ENCODE measurements at places on chromosomes 6 and 20.

DNA sequence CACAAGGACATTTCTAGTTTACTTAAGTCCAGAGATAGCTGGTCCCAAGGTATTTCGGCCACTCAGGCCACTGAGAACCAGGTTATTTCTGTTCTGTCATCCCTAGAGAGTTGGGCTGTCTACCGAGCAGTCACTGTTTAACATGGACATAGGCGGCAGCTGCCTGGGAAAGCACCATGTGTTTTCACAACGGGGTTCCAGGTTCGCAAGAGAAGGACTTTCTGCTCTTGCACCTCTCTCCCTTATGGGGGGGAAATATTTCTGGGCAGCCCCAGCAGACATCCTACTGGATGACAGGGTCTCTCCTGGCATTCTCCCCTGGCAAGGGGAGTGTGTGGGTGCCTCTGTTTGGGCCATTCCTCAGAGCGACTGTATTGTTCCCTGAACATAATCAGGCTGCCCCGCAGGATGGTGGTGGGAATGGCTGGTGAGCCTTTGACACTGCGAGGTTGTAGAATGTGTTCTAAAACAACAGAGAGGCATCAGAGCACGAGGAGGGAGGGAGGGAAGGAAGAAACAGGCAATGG is 64.4 kb upstream of the DUSP22 start:
- H3K4me1 ChIP-seq = peaks cover 78% of the 10 kb centered on the region
- H3K27ac ChIP-seq = no peak overlapping the region
- no peak for DNase-seq
- no peaks in the 10 kb centered on the region for H3K27me3 ChIP-seq
- no peak overlapping the region for H3K4me3 ChIP-seq

DNA sequence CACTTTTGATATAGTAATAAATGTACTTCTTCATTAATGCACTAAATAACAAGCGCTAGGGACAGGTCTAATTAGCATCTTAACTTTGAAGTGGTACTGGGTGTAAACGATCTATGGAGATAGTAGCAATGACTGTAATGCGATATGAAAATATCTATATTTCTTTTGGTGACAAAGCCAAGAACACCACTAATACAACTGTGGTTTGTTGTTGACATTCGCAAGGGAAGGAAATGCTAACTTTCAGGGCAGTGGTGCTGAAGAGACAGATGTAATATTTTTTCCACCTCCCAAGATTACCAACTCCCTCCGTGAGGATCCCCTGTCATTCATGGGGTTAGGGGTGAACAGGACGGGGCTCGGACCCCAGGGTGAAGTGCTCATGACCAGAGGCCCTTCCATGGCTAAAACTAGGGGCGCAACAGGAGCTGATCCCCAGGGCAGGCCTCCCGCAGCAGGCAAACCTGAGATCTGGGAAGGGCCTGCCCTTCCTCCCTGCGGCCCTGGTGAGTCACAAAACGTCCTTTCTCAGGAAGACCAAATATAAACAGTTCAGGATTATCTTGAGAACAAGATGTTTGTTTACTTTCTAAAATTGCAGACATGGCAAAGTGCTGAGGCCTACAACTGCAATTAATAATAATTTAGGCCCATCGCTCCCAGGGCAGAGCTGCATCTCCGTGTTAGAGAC is 65.0 kb upstream of the TOX2 start:
- DNase-seq = no peak
- H3K4me3 ChIP-seq = no peak overlapping the region
- no peaks in the 10 kb centered on the region for H3K36me3 ChIP-seq
- no peaks in the 10 kb centered on the region for H3K27me3 ChIP-seq
- no peak overlapping the region for H3K27ac ChIP-seq

DNA sequence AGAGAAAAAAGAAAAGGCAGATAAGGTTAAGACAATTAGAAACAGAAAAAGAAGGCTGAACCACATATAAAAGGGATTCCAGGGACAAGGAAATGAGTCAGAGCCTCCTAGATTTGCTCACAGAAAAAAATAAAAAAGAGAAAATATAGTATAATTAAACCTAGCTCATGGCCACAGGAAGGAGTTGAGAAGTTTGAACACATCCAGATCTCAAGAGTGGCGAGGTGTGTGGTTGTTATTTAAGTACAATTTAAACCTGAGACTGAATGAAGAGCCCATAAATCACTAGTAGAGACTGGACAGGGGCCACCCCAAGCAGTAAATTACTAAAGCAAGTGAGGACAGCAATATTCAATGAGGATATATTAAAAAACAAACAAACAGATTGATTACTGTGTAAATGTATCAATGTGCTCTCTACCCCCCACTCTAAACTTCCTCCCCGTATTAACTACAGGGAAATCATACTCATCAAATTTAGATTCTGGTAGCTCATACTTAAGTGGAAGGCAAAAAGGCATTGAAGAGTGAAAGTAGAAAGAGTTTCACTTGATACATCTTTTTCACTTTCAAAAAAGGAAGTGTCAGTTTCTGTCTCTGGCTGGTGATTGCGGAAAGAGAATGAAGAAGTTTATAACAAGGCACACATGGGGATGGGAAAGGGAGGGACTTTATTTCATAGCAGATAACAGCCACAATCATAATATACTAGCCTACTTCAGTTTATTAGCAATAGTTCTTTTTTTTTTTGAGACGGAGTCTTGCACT is 49.3 kb upstream of the SCAF8 start:
- no peak overlapping the region for H3K4me3 ChIP-seq
- H3K4me1 ChIP-seq = peaks cover 12% of the 10 kb centered on the region
- no peaks in the 10 kb centered on the region for H3K27me3 ChIP-seq
- no peak for DNase-seq
- no peaks in the 10 kb centered on the region for H3K36me3 ChIP-seq
- H3K27ac ChIP-seq = peak overlapping the region; percentile 84

- H3K4me3 ChIP-seq = no peak overlapping the region
- peaks cover 43% of the 10 kb centered on the region for H3K4me1 ChIP-seq
- H3K27ac ChIP-seq = no peak overlapping the region
- no peaks in the 10 kb centered on the region for H3K27me3 ChIP-seq
- peaks cover 5% of the 10 kb centered on the region for H3K36me3 ChIP-seq
Observed at GRCh38 chr6:2242311-2242710, 3.1 kb downstream of the GMDS start.

DNA sequence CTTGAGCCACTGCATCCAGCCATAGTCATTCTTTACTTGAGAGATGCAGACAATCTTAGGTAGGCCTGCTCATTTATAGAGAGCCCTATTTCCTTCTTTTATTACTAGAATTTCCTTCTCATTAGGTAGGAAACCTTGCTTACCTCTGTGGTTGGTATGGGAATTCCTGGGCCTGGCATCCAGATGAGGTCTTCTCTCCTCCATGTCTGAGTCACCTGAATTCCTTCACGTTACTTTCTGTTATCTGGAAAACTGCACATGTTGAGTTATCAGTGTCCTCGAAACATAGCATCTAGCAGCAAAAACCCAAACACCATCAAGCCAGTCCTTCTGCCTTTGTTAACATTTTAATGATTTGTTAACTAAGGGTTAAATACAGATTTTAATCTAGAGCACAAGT is 2.2 kb downstream of the ZNFX1 start:
- DNase-seq = no peak
- H3K36me3 ChIP-seq = peaks cover 72% of the 10 kb centered on the region
- H3K27me3 ChIP-seq = no peaks in the 10 kb centered on the region
- H3K27ac ChIP-seq = peak overlapping the region; percentile 96
- peak overlapping the region; percentile 98 for H3K4me3 ChIP-seq
- peaks cover 64% of the 10 kb centered on the region for H3K4me1 ChIP-seq

DNA sequence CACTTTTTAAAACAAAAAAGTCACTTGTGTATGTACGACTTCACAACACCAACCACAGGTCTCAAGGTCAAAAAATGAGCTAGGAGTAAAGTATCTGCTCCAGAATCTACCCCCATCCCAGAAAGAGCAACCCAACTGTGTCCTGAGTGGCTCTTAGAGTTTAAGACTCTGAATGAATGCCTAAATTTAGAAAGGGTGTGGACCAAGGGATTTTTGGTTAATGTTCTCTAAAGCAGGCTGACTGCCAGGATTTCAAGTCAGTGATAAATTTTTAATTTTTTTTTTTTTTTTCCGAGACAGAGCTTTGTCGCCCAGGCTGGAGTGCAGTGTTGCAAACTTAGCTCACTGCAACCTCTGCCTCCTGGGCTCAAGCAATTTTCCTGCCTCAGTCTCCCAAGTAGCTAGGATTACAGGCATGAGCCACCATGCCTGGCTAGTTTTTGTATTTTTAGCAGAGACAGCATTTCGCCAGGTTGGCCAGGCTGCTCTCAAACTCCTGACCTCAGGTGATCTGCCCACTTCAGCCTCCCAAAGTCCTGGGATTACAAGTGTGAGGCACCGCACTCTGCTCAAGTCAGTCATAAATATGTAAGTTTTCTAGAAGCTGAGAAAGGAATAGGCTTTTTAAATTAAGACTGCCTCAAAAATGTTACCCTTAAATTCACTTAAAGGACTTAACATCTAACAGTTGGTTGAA is 20.2 kb downstream of the STAU1 start:
- H3K4me3 ChIP-seq = peak overlapping the region; percentile 19
- no peaks in the 10 kb centered on the region for H3K27me3 ChIP-seq
- H3K36me3 ChIP-seq = peaks cover 34% of the 10 kb centered on the region
- DNase-seq = no peak
- H3K27ac ChIP-seq = peak overlapping the region; percentile 90

DNA sequence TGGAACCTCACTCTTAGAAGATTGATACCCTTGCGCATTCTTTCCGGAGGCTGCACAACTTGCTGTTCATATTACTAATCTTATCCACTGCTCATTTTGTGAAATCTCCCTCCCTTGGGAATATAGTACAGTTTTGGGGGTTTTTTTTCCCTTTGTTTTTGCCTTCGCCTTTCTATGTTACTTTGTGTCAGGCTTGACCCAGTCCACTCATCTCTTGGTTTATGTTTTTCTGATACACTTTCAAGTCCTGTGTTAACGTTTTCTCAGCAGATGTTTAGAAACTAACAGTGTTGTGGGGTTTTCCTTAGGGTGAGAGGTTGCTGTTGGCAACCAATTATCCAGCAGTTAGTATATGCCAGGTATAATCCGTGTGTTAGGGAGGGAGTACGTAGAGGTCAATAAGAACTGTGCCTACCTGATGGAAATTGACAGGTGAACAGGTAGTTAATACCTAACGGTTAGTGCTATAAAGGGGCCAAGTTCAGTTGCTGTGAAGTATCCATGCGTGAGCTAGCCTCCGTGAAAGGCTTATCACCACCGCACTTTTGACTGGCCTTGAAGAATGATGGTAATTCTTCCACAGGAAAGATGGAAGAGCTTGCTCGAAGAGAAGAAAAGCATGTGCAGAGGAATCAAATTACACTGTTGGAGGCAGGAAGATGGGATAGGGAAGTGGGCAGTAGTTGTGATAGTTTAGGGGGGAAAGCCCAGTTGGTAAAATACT is 1.4 kb downstream of the NFYA start:
- peaks cover 62% of the 10 kb centered on the region for H3K4me1 ChIP-seq
- H3K36me3 ChIP-seq = peaks cover 34% of the 10 kb centered on the region
- peak overlapping the region; percentile 94 for H3K4me3 ChIP-seq
- no peak for DNase-seq
- no peaks in the 10 kb centered on the region for H3K27me3 ChIP-seq

All from activated CD4-positive, alpha-beta T cell treated with anti-CD3 and anti-CD28 coated beads, Interleukin-2, amount 10 ng/mL, durations not matched to agents 7 days and 5 days (primary cell).